GM19239 (cell line): ENCODE measurements at places on chromosomes 5 and 9.
A peak's percentile ranks its signal among the peaks of the same experiment; 100 is the strongest.

DNA sequence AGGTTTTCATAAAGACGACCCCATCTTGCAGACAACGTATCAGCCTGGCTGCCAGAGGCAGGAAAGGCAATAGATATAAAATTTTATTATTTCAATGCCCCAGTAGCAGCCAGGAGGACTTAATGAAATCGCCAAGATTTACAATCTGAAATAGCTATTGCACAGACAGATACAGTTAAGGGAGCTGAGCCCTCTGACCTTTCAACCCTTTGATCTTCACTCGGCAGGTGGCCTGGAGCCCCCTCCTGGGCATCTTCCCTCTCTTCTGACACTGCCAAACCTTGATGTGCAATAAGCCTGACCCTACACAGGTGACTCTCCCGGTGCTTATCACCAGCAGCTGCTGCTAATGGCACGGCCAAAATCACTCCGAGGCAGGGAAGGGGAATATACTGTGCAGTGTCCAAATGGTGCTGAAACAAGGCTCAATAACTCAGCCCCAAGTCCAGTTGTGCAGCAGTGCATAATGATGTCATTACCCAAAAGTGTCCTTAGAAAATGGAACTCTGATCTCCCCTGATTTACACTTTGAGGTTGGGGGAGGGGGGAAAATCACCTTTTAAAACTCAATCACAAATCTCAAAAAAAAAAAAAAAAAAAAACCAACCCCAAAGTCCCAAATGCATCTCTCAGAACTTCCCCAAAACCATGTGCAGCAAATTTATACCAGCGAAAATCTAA is 242.0 kb downstream of the CRB2 start:
- DNase-seq, result no peak

GRCh38 chr9:99130069-99130468 is 25.2 kb downstream of the TGFBR1 start:
- no peak for DNase-seq

GRCh38 chr5:157930710-157931109 is 71.8 kb upstream of the CLINT1 start:
- no peak for DNase-seq

DNA sequence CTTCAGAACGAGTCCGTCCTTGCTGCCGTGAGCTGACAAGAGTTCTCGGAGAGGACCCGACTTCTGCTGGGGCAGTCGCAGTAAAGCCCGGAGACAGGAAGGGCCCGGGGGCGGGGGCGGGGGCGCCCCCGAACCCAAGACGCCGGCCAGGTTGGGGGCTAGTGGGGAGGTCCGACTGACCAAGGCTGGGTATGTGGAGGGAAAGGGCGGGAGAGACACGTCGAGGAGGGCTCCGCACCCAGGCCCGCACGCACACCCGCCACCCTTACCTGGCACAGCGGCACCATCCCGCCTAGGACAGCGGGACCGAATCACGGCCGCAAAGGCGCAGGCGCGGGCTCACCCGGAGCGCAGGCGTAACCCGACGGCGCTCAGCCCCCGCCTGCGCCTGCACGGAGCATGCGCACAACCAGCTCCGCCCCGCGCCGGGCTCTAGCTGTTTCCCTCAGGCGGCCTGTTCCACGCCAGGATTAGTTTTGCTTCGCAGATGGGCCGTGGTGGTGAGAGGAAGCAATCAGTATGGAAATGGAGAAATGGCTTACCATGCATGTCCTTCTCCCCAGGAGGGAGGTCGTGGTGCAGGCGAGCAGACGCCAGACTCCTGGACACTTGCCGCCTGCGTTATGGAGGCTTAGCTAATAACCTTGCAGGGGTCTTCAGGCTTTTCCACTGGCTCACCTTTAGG is at the start of gene MOCS2:
TSS of gene MOCS2 (minus strand) at position 315 of the 685 bp plus-strand sequence. CDS start 2,583 bp downstream, outside the sequence.
- peak; percentile 81 for DNase-seq

- DNase-seq, result no peak
Measured at GRCh38 chr9:37179576-37179975, 59.2 kb downstream of the ZCCHC7 start.
